Colonic mucosa (tissue), 4 donors: ENCODE measurements at places on chromosomes 7 and 10.
A peak's percentile ranks its signal among the peaks of the same experiment; 100 is the strongest.

DNA sequence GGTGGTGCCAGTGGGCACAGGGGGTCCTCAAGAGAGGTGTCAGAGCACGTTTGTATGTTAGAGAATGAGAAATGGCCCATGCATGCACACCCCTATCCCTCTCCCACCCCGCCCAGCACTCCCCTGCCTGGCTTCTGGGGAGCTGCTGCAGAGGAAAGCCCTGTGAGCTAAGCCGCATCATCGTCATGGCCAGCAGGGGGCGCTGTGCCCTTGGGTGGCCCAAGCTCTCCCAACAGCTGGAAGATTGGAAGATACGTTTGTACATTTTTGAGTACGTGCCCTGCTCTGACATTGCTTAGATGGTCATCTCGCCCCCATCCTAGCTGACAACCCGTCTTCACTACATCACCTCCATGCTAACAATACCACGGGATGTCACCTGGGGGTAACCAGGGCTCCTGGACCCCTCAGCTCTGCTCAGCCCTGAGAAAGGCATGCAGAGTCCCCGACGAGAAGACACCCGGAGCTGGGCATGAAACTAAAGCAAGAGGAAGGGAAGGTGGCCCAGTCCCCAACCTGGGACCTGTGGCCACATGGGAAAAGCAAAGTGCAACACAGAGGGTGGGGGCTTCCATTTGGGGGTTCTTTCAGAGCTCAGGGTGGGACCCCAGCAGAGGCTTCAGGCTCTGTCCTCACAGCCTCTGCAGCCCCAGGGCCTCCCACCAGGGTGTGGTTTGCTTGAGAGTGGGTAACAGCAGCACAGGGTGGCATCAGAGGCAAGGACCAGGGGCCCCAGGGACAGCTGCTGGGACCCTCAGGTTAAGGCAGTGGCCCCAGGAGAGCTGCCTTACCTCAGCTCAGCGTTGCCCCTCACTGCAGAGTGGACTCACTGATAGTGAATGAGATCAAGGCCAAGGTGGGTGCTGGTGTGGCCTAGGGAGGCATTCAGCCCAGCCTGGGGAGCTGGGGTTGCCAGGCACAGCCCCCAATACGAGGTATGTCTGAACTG lies 136.6 kb downstream of the PTPN20 start:
- no peaks in the 10 kb centered on the region for H3K4me1 ChIP-seq
- no peaks in the 10 kb centered on the region for H3K27me3 ChIP-seq
- no peaks in the 10 kb centered on the region for H3K36me3 ChIP-seq
- no peak overlapping the region for H3K27ac ChIP-seq
- H3K4me3 ChIP-seq: no peak overlapping the region

- H3K4me3 ChIP-seq: no peak overlapping the region
- DNase-seq: peak; percentile 44
- H3K27me3 ChIP-seq: no peaks in the 10 kb centered on the region
- no peak overlapping the region for H3K27ac ChIP-seq
- H3K36me3 ChIP-seq: no peaks in the 10 kb centered on the region
Observed at GRCh38 chr7:98105942-98106544, 619 bp upstream of the LMTK2 start.

- H3K4me1 ChIP-seq: peaks cover 20% of the 10 kb centered on the region
- no peaks in the 10 kb centered on the region for H3K36me3 ChIP-seq
- no peaks in the 10 kb centered on the region for H3K27me3 ChIP-seq
- H3K4me3 ChIP-seq: no peak overlapping the region
- no peak overlapping the region for H3K27ac ChIP-seq
Observed at GRCh38 chr10:124629415-124629814, 114.8 kb downstream of the FAM53B start.

DNA sequence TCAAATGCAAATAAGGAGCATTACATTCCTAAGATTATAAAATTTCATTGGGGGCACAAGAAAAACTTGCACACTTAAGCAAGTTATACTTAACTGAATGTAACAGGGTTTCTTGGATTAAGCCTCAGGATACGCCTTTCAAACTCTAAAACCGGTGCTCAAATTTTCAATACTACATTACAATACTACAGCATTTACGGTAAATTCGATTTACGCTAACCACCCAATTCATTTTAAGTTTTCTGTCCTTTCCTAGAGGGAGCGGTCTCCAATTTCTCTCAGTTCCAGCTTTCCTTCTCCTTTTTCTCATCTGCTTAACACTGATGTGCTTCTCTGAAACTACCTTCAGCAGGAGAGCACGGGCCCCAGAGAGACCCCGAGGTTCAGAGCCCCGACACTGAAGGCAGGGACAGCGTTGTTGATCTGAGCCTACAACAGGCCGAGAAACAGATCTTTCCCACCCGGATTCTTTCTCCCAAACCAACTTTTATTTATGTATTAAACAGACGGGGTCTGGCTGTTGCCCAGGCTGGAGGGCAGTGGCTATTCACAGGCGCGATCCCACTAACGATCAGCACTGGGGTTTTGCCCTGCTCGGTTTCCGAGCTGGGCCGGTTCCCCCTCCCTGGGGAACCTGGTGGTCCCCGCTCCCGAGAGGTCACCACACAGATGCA lies 798 bp downstream of the ZNF425 start:
- H3K4me1 ChIP-seq: peaks cover 10% of the 10 kb centered on the region
- DNase-seq: no peak
- no peaks in the 10 kb centered on the region for H3K27me3 ChIP-seq
- no peaks in the 10 kb centered on the region for H3K36me3 ChIP-seq

- no peaks in the 10 kb centered on the region for H3K4me1 ChIP-seq
- DNase-seq: no peak
- no peak overlapping the region for H3K27ac ChIP-seq
- no peaks in the 10 kb centered on the region for H3K27me3 ChIP-seq
- H3K4me3 ChIP-seq: no peak overlapping the region
Observed at GRCh38 chr10:132294561-132295318, 13.0 kb downstream of the STK32C start.

DNA sequence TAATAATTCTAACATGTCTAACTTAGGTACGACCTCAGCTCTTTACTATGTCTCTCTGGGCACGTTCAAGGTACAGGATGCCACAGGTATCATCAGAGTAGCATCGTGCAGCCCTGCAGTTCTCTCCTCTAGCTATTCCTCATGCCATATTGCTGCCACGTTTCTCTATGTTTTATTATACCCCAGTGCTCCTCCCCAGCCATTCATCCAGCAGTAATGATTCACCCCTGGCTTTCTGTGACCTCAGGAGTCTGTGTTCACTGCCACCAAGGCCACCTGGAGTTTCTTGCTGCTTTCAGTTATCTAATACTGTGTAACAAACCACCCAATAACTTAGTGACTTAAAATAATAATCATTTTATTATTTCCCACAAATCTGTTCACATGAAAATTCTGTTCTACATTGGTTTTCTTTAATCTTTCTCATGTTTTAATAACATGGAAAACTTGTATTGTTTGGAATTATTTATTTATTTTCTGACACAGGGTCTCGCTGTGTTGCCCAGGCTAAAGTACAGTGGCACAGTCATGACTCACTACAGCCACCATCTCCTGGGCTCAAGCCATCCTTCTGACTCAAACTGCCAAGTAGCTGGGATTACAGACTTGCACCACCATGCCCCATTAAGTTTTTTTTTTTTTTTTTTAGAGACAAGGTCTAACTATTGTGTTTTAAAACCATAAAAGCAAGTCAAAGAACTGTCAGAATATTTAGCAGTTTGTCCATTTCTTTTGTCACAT lies 21.8 kb downstream of the REEP3 start:
- H3K4me3 ChIP-seq: no peak overlapping the region
- H3K36me3 ChIP-seq: no peaks in the 10 kb centered on the region
- no peaks in the 10 kb centered on the region for H3K27me3 ChIP-seq
- H3K27ac ChIP-seq: no peak overlapping the region

DNA sequence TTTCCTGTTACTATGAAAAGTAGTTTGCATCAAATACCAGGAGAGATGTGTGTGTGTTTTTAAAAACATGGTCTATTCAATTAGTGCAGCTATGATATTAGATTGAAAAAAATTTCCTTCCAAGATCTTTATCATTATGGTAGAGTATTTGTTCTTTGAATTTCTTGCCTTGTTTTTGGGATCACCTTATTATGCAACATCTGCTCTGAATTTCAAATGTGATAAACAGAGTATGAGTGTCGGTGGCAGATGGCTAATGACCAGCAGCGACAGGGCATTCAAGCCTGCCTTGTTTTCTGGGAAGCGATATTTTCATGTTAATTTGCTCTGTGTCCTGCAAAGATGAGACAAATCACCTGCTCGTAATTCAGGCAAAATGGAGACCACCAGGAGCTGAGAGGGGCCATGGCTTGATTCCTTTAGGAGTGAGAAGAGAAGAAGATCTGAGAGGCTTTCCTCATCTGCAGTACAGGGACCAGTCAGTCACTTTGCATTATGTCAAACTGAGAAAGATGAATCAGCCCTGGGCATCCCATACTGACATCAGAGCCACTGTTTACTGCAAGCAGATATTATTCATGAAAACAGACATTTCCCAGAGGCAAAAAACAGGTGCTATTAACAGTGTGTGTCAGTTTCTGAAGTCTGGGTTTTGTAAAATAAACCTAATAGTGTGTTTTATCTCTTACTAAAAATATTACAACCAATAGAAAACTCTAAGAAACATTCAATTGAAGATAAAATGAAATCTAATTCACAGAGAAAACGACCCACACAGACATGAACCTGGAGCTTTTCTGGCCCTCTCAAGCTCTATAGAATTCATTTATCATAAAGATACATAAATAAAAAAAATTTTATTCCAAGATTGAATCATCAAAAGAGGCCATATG lies 67.6 kb downstream of the CDK6 start:
- H3K27ac ChIP-seq: no peak overlapping the region
- peaks cover 8% of the 10 kb centered on the region for H3K4me1 ChIP-seq
- no peaks in the 10 kb centered on the region for H3K36me3 ChIP-seq
- DNase-seq: no peak

- no peaks in the 10 kb centered on the region for H3K36me3 ChIP-seq
- no peak overlapping the region for H3K4me3 ChIP-seq
- H3K27ac ChIP-seq: peak overlapping the region; percentile 97
- no peaks in the 10 kb centered on the region for H3K27me3 ChIP-seq
- DNase-seq: peak; percentile 51
- H3K4me1 ChIP-seq: peaks cover 53% of the 10 kb centered on the region
Observed at GRCh38 chr10:125147971-125148439, 12.4 kb downstream of the CTBP2 start.

DNA sequence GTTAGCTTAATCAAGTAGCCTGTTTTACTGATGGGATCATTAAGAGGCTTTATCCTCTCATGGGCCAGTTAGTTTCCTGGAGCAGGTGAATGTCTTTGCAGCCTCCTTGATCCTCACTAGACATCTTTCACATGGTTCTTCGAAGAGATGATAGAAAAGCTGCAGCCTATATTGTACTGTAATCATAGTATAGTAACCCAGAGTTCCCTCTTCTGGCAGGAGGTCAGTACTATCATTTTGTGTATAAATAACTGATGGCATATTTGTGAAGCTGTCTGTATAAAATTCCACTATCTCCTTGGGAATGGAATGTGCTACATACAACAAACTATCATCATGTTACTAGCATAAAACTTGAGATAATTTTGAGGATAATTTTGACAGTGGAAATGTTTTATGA lies 123.8 kb upstream of the PRPS1L1 start:
- DNase-seq: no peak
- H3K27me3 ChIP-seq: no peaks in the 10 kb centered on the region
- no peaks in the 10 kb centered on the region for H3K4me1 ChIP-seq
- H3K27ac ChIP-seq: no peak overlapping the region
- no peak overlapping the region for H3K4me3 ChIP-seq
- H3K36me3 ChIP-seq: no peaks in the 10 kb centered on the region
